ENCODE measurements at places on chromosomes 2 and 18. TPM values are rescaled to one million over a fixed set of nuclear protein-coding genes. Genes with fewer than 3 reads are reported as not detected.

- H3K27ac ChIP-seq, result peak overlapping the region; percentile 54
- H3K4me3 ChIP-seq, result peak overlapping the region; percentile 9
- H3K36me3 ChIP-seq, result no peaks in the 10 kb centered on the region
- no peaks in the 10 kb centered on the region for H3K27me3 ChIP-seq
- H3K4me1 ChIP-seq, result peaks cover 21% of the 10 kb centered on the region
- DNase-seq, result peak; percentile 69
Observed at GRCh38 chr2:157838442-157839161, 37.5 kb downstream of the ACVR1 start.

DNA sequence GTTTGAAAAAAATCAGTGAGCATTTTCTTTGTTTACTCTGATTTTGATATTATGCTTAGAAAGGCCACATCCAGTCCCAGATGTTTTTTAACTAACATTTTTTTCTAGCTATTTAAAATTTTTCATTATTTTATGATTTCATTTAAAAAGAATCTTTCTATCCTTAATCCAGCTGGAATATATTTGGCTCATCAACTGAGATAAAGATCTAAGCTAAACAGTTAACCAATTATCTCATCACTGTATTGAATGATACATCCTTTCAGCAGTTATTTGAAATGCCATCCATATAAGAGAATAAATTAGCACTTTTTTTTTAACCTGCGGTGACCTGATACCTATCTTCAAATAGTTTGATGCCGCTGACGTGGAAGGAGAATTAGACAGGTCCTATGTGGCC lies 245.5 kb upstream of the COPS8 start:
- no peak overlapping the region for H3K4me3 ChIP-seq
- H3K27ac ChIP-seq, result no peak overlapping the region
- no peaks in the 10 kb centered on the region for H3K36me3 ChIP-seq
- no peaks in the 10 kb centered on the region for H3K27me3 ChIP-seq
- H3K4me1 ChIP-seq, result peaks cover 9% of the 10 kb centered on the region
- DNase-seq, result no peak

DNA sequence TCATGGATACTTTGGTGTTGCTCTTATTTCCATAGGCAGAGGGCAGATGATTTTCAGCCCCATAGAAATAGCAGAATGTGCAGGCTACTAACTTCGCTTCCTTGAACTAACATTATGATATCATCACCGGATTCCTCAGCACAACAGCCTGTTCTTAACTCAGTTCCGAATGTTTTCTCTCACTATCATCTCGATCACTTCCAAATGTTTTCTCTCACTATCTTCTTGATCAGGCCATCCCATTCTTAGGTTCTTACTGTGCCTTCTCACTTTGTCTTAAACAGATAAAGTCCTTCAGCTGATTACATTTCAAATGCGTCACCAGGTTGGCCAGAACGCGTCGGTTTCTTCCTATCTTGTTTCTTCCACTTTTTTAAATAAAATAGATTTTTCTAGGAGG lies 11.4 kb upstream of the MBD2 start:
- H3K36me3 ChIP-seq, result no peaks in the 10 kb centered on the region
- H3K27me3 ChIP-seq, result no peaks in the 10 kb centered on the region
- DNase-seq, result no peak
- no peak overlapping the region for H3K27ac ChIP-seq
- no peaks in the 10 kb centered on the region for H3K4me1 ChIP-seq

GRCh38 chr2:80420530-80421208 lies 116.1 kb upstream of the LRRTM1 start:
- no peaks in the 10 kb centered on the region for H3K4me1 ChIP-seq
- H3K36me3 ChIP-seq, result no peaks in the 10 kb centered on the region
- H3K4me3 ChIP-seq, result no peak overlapping the region
- H3K27ac ChIP-seq, result no peak overlapping the region

- H3K4me1 ChIP-seq, result no peaks in the 10 kb centered on the region
- H3K27ac ChIP-seq, result no peak overlapping the region
- H3K27me3 ChIP-seq, result no peaks in the 10 kb centered on the region
- H3K36me3 ChIP-seq, result no peaks in the 10 kb centered on the region
- DNase-seq, result no peak
- no peak overlapping the region for H3K4me3 ChIP-seq
Observed at GRCh38 chr2:5093056-5093455, 599.1 kb upstream of the SOX11 start.

DNA sequence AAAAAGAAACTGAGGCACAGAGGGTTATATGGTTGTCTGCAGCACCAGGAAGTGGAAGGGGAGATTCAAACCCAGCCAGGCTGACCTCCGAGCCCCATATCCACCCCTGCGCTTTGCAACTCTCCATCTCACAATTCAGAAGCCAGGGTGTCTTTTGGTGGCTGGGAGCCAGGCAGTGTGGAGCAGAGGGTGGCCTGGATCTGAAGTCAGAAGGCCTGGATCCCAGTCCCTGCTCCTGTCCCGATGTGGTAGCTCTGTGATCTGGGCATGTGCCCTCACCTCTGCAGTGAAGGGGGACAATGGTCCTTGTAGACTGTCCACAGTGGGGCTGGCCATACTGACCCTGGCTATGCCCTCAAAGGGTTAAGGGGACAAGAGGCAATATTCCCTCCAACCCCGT lies 57.0 kb downstream of the CIB4 start:
- peaks cover 8% of the 10 kb centered on the region for H3K4me1 ChIP-seq
- no peak overlapping the region for H3K4me3 ChIP-seq
- no peak overlapping the region for H3K27ac ChIP-seq
- no peak for DNase-seq
- H3K36me3 ChIP-seq, result peaks cover 3% of the 10 kb centered on the region
- peaks cover 10% of the 10 kb centered on the region for H3K27me3 ChIP-seq

DNA sequence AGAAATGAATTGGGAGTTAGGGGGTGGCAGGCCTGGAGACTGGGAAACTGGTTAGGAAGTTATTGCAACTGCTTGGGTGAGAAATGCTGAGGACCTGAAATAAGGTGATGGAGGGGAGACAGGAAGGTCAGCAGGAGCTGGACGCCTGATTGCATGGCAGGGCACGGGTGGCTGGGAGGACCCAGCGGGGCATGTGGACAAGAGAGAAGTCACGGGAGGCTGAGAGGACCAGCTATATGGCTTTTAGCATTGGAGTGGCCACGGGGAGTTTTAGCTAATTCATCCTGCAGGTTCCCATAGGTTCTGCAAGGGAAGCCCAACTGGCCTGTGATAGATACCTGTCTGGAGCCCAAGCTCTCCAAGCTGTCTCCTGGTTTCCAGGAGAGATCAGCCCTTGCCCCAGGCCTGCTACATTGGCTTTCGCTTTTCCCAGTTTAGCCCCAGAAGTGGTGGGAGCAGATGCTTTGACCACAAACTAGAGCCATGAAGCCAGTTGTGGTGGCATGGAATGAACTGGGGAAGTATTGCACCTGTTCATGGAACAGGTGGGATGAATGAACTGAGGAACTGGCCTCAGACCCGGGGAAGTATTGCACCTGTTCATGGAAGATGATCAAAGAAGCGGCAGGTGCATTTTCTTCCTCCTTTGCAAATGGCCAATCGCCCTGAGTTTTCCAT lies 93.6 kb upstream of the TAF1B start:
- H3K36me3 ChIP-seq, result no peaks in the 10 kb centered on the region
- peaks cover 27% of the 10 kb centered on the region for H3K4me1 ChIP-seq
- H3K4me3 ChIP-seq, result no peak overlapping the region
- H3K27me3 ChIP-seq, result peaks cover 3% of the 10 kb centered on the region

DNA sequence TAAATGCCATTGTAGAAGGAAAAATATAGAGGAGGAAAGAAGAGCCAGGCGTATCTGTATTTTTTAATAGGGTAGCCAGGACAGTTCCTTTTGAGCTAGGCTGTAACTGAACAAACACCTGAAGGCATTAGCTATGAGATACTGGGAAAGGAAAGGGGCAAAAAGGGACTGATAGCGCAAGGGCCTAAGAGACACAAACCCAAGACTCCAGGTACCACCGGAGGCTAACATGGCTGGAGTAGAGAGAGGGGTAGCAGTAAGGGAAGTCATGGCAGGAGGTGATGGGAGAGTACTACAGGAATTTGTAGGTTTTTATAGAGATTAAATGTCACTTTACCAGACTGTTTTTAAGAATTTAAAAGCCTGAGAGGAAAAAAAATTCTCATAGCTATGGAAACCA lies 20.7 kb downstream of the PNO1 start:
- no peak for DNase-seq
- H3K4me1 ChIP-seq, result no peaks in the 10 kb centered on the region
- H3K27ac ChIP-seq, result no peak overlapping the region
- no peaks in the 10 kb centered on the region for H3K27me3 ChIP-seq
- H3K36me3 ChIP-seq, result peaks cover 8% of the 10 kb centered on the region
- H3K4me3 ChIP-seq, result no peak overlapping the region

DNA sequence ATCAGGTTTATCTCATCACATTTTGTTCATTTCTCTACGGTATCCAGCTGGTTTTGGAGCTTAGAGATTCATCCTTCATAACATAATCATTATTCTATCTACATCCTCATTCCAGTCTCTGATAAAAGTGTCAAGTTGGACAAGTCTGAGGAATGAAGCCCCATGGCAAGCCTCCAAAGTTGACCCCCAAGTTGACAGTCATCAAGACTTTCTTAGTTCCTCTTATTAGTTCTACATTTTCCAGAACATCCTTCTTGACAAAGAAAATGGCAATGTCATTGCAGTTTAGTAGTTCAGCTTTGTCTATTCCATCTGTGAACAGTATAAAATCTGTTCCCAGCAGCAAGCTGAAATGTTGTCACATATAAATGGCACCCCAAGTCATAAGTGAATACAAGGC lies 4.5 kb upstream of the TMSB10 start:
- no peak overlapping the region for H3K4me3 ChIP-seq
- H3K27me3 ChIP-seq, result no peaks in the 10 kb centered on the region
- DNase-seq, result no peak

- DNase-seq, result peak; percentile 91
- H3K4me3 ChIP-seq, result no peak overlapping the region
- H3K27ac ChIP-seq, result peak overlapping the region; percentile 75
- H3K4me1 ChIP-seq, result peaks cover 57% of the 10 kb centered on the region
- peaks cover 8% of the 10 kb centered on the region for H3K36me3 ChIP-seq
- no peaks in the 10 kb centered on the region for H3K27me3 ChIP-seq
Observed at GRCh38 chr2:237700512-237701032, 73.2 kb downstream of the LRRFIP1 start.

GRCh38 chr2:84243788-84244733 lies 215.0 kb downstream of the SUCLG1 start:
- H3K27ac ChIP-seq, result no peak overlapping the region
- no peak for DNase-seq
- no peaks in the 10 kb centered on the region for H3K27me3 ChIP-seq
- H3K4me3 ChIP-seq, result no peak overlapping the region
- H3K36me3 ChIP-seq, result no peaks in the 10 kb centered on the region

GRCh38 chr2:179017773-179018357 lies 32.1 kb downstream of the CCDC141 start:
- no peak overlapping the region for H3K4me3 ChIP-seq
- H3K27ac ChIP-seq, result no peak overlapping the region
- no peak for DNase-seq
- H3K4me1 ChIP-seq, result no peaks in the 10 kb centered on the region

Gene NCKAP5
- total RNA-seq, result 8.9 TPM

GRCh38 chr2:101828257-101828656 lies 130.8 kb downstream of the MAP4K4 start:
- peaks cover 14% of the 10 kb centered on the region for H3K4me1 ChIP-seq
- no peak overlapping the region for H3K27ac ChIP-seq

Gene MPP4
- 0.89 TPM for total RNA-seq

DNA sequence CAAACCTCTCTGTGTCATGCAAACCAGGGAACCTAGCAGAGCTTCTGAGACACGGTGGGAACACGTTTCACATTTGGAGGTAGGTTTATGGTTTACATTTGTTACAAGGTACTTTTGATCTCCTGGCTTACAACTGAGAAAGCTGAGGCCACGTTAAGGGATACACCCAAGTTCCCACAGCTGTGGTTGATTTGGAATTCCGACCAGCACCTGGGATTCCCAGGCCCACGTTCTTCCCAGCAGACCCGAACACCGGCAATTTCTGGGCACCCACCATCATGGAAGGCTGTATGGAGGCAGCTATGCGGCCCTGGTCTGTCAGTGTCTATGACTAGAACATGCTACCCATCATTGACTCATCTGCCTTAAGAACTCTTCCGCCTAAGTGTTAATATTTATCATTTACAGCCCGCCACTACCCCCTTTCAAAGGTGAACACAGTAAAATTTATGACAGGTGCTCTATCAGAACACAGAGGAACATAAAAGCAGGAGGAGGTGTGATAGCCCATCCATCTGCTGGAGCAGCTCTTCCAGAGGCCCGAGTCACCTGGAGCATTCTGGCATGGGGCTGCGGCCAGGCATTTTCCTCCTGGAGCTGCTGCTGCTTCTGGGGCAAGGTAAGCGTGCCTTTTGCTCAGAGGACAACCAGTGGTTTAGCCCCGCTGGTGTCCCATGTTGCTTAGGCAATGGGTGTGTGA lies at the start of gene PLB1:
TSS of gene PLB1 (plus strand) at position 510 of the 700 bp plus-strand sequence. CDS start at position 565, 55 bp downstream.
- peaks cover 2% of the 10 kb centered on the region for H3K4me1 ChIP-seq
- H3K27me3 ChIP-seq, result no peaks in the 10 kb centered on the region
- H3K27ac ChIP-seq, result no peak within 1 kb of the TSS
- DNase-seq, result no peak

GRCh38 chr2:230085201-230085600 lies 16.5 kb upstream of the SLC16A14 start:
- no peak overlapping the region for H3K4me3 ChIP-seq
- H3K27ac ChIP-seq, result no peak overlapping the region
- H3K36me3 ChIP-seq, result no peaks in the 10 kb centered on the region

DNA sequence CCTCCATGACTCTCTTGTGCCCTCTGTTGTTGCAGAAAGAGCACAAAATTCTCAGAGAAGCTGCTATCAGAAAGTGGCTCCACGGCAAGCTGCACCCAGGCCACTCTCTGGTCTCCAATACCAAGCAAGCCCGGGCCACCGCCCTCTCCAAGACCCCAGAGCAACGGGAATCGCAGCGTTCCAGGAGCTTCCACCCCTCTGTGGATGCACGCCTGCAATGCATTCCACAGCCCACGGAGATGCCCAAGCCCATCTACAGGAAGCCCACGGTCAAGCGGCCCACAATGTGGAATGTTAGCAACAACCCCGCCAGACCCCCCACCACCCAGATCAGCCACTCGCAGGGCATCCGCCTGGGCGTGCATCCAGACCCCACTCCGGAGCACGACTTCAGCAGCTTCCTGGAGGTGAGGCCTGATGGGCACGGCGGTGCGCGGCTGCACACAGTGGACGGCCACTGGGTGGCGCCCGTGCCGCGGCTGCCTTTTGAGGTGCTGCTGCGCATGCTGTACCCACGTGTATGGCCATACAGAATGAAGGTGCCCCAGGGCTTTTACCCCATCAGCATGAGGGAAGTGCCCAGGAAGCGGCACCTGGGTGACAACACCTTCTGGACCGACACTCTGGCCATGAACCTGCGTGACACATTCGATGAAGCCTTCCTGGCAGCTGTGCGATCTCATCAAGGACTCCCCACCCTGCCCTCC lies 6.3 kb downstream of the ANKRD53 start:
- no peaks in the 10 kb centered on the region for H3K27me3 ChIP-seq
- H3K27ac ChIP-seq, result no peak overlapping the region
- peaks cover 50% of the 10 kb centered on the region for H3K36me3 ChIP-seq
- DNase-seq, result no peak
- H3K4me1 ChIP-seq, result peaks cover 5% of the 10 kb centered on the region
- no peak overlapping the region for H3K4me3 ChIP-seq

GRCh38 chr2:37414470-37414949 lies 70.1 kb downstream of the QPCT start:
- no peaks in the 10 kb centered on the region for H3K4me1 ChIP-seq
- peak overlapping the region; percentile 7 for H3K4me3 ChIP-seq
- H3K27ac ChIP-seq, result no peak overlapping the region
- peak; percentile 53 for DNase-seq
- H3K36me3 ChIP-seq, result no peaks in the 10 kb centered on the region

Gene ALLC
- total RNA-seq, result 8.2 TPM

- H3K36me3 ChIP-seq, result no peaks in the 10 kb centered on the region
- no peaks in the 10 kb centered on the region for H3K4me1 ChIP-seq
- no peak overlapping the region for H3K4me3 ChIP-seq
- H3K27ac ChIP-seq, result no peak overlapping the region
Observed at GRCh38 chr2:135037831-135038230, 9.4 kb downstream of the MAP3K19 start.

Gene PRSS56
- 0.89 TPM for total RNA-seq

Data from spinal cord (tissue), 10 donors.